NCI-H1694 treated with DMSO at 0.1 percent for 48 hours (cell line): ENCODE measurements at places on chromosomes 12 and 14.

DNA sequence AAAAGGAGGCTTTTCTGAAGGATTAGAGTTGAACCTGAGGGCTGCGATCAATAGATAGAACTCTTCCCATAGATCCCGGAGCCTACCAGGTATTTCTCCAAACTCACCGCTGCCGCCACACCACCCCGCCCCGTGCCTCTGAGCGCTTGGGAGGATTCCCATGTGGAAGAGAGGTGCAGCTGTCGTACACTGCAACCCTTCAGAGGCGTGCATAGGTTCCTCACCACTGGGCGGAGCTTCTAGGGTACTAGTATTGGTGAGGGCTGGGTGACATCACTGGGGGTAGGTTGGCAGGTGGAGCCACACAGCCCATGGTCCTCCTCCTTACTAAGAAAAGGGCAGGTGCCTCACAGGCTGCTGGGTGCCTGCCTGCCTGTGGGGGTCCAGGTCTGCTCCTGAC, 127.0 kb downstream of the TSPAN9 start:
- no peak for DNase-seq

- DNase-seq: no peak
These were observed 216.9 kb downstream of the NTF3 start for GRCh38 chr12:5648692-5649359.

DNA sequence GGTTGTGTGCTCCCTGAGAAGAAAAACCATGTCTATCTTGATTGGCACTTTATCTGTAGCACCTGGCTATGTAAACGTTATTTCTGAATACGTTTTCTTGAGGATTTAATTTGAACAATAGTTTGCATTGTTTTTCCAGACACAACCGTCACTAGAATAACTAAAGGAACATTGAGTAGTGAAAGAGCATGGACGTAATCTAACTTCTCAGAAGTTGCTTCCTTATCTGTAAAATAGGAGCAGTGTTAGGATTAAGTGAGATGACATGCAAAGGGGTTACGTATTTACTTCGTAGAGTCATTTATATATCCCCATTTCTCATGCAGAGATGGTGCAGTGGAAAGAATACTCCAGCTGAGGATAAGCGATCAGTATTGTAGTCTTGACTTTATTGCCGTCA, 8.1 kb downstream of the AEBP2 start:
- no peak for DNase-seq

- DNase-seq: no peak
These were observed 8.5 kb downstream of the CRACR2A start for GRCh38 chr12:3744229-3744901.

DNA sequence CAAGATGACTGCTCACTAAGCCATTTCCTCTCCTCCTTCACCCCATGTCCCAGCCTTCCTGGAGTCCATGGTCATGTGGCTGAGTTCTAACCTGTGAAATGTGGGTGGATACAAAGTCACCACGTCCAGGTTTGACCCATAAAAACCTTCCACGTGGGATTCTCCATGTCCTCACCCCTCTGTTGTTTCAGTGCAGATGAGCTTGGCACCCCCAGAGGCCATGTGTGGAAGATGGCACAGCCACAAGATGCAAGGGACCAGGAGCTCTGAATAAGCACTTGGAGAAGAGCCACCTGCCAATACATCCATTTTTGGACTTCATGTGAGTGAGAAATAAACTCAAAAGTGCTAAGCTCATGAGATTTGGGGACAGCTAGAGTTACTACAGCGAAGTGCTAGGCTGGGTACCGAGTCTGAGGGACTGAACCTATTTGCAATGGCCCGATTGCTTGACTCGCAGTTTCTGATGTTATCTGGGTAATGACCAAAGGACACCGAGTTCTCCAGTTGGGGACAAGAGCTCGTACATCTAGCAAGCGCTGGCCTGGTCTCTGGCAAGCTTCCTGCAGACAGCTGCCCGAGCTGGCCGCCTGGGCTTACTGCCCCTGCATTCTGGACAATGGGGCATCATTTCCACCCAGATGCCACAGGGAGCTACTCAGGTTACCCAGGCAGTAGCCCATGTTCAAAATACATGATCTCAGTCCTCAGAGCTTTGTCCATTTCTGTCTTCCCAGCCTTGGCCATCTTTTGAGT, 7.7 kb upstream of the SLC24A4 start:
- DNase-seq: no peak

DNA sequence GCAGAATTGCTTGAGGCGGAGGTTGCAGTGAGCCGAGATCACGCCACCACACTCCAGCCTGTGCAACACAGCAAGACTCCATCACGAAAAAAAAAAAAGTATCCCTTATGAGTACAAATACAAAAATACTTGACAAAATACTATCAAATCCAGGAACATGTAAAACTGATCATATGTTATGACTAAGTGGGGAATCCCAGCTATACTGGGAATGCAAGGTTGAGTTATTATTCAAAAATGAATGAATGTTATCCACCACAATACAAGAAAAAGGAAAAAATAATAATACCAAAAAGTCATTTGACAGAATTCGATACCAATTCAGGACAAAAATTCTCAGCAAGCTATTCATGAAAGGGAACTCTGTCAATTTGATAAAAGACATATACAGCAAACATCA, 32.6 kb downstream of the MOK start:
- DNase-seq: no peak

- DNase-seq: no peak
These were observed 13.9 kb downstream of the CS start for GRCh38 chr12:56286044-56286830.

DNA sequence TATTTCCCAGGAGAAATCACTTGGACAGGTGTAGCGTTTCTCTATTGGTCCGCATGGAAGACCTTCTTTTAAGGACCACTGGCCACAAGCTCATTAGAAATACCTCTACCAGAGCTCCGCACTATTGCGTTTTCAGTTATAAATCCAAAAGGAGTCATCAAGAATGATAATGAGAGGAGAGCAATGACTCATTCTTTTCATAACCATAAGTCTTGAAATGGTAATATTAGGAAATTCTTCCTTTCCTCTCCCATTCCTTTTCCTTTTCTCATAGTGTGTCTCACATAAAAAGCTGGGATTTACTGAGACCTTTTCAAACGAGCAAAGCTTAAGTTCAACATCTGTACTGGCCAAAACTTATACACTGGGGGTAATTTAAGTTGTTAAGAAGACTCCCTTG, 215.7 kb downstream of the CPNE8 start:
- DNase-seq: no peak

DNA sequence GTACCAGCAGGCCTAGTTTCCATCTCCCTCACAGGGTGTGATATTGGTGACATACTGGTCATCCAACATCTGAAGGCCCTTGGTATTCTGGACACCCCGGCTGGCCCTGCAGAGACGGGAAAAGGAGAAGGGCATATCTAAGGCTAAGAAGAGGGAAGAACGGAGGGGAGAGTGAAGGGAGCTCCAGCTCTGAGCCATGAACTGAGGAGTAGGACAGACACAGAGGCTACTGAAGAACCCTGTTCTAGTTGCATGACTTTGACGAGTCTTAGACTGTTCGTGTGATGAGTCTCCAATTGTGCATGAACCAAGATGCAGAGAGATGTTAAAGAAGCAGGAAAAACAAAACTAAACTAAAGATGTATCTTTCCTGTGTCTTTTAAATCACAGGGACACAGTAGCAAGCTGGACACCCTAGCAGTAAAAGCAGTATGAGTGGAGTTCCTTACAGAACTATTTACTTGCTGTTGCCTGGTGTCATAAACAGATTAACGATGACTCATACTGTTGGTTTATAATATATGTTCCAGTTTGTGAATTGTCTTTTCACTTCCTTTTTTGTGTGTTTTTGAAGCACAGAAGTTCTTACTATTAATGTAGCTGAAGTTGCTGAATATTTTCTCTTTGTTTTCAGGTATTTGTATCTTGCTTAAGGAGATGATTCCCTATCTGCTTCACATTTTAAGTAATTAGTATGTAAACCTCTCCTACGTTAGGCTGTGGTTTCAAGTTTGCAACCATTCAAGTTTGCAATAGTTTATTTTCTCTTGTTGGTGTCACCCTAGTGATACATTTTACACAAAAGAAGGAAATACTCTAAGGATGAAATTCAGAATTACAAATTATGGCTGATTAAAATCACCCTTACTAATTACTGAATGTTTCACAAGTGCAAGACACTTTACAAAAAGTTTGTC, 15.7 kb downstream of the FAR2 start:
- DNase-seq: no peak

- no peak for DNase-seq
These were observed 158.6 kb downstream of the MON2 start for GRCh38 chr12:62625228-62625627.

DNA sequence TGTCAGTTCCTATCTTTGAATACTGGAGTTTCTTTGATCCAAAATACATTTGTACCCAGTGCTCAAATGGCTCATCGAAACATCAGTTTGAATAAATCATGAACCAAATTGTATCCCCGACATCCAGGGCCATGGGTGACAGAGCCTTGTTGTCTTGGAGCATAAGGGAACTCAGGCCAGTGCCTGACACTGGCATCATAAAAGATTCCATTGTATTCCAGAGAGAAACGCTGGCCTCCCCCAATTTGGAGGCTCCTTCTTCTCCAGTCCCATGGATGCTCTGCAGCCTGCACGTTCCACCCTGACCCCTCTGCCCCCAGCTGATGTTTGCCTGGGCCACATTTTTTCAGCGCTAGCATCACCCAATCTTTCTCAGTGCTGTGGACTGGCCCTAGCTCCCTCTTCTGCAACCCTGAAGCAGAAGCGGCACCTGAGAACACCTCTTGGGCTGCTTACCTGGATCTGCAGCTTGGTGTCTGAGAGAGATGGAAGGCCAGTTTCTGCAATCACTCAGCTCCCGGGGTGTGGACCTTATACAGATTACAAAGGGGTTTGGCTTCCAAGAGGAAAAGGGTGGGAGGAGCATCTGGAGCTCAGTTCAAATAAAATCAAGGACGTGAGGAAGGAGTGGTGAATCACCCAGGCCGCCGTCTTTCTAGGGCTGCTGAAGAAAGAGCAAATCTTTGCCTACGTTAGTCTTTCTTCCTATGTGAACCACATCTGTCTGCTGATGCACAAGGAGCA, at the start of gene RNASE1:
Gene RNASE1 (minus strand): TSS at position 504 of the 744 bp plus-strand sequence. CDS start 776 bp downstream, outside the sequence.
- DNase-seq: no peak

- no peak for DNase-seq
These were observed 85.2 kb downstream of the ETV6 start for GRCh38 chr12:11734580-11735180.

DNA sequence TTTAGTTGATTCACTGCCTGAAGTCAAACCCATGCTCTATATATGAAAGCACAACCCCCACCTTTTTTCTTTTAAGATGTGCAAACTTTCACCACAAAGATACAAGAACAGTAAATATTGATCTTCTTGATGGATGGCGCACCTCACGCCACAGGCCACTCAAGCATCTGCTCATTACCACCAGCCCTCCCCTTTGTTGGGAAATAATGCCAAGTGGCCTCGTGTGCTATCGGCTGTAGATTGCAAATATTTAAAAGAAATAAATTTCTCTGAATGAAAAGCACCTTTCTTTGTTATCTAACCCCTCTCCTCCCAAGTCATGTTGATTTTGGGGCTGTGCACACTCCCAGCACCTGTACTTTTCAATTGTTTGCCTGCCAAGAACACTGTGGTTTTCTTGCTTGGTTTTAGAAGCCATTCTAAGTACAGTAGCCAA, 122.7 kb downstream of the C12orf42 start:
- no peak for DNase-seq

- no peak for DNase-seq
These were observed 837.9 kb downstream of the DIO2 start for GRCh38 chr14:79373451-79373850.
